ENCODE measurements at places on chromosomes 16 and 17.

- DNase-seq: peak; percentile 85
Observed at GRCh38 chr16:58000706-58001676, at the start of gene USB1. USB1 (plus strand) TSS chr16:58001407; CDS start chr16:58001484, 77 bp downstream.

GRCh38 chr17:3641717-3642486 is 5.3 kb downstream of the CTNS start:
- no peak for DNase-seq

DNA sequence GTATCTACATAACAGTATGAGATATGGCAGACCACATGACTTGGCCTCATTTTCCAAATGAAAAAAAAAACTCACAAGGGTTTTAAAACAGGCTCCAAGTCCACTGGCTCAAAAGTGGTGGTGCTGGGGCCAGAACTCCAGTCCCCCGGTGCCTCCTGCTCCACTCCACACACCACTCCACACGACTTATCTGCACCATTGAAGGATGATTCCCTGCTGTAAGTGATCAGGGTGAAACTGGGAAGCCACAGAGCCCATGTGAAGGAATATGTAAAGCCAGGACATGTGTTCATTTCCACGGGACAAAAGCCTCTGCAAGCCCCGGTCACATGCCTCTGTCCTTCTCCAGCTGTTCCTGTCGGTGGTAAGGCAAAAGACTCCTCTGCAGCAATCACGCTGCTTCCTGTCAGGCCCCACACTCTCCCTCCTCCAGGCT is 97.2 kb downstream of the ZNF18 start:
- DNase-seq: no peak

GRCh38 chr17:78323826-78324390 is 36.0 kb downstream of the SOCS3 start:
- DNase-seq: no peak

DNA sequence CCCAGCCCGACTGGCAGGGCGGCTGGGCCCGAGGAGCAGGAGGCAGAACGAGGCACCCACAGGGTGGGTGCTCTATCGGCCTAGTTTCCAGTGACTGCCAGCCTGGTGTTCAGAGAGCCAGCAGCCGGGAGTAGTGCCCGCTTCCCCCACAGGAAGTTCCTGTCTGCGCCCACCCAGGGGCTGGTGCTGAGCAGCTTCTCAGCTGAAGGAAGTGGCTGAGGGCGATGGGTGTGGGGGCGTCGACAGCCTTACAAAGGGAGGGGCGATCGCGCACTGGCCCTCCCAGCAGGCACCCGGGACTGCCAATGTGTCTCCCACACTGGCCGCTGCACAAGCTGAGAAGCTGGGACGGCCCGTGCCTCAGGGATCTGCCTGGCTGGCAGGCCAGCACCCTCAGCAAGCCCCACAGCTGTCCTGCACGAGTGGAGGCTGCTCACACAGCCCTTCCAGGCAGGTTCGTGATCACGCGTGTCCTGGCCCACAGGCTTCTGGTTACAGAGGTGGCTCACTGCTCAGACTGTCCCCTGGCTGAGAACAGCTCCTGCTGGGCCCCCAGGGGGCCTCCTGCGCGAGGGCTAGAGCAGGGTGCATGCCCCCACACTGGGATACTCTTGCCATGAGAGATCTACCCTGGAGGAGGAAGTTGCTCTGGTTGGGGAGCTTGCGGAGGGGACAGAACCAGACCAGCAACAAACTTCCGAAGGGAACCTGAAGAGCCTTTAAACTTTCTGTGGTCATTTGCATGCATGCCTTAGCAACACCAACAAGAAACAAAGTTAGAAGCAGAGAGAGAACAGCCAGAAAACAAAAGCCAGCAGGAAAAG is 2.5 kb downstream of the RNF166 start:
- DNase-seq: peak; percentile 82

DNA sequence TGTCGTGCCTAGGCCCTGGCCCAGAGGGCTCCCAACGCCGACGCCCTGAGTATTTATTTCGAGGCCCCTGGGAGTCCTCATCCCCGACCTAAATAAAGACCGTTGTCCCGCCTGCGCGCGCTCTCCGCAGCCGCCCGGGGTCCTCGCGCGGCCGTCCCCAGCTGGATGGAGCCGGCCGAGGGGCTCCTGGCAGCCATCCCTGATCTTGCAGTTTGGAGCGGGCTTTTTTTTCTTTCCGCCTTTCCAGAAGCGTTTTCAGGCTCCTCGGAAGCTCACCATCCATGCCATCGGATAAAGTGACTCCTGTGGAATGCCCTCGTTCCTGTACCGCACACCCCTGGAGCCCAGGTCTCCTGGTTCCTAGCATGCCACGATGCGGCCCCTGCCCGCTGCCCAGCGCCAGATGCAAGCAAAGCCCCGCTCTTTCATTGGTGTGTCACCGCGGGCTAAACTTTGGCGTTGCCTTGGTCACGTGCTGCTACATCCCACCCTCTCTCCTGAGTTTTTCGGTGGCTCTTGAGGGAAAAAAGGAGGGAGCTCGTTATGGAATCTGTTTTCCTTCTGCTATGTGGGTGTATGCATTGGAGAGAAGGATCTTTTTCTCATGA is 716 bp downstream of the TMEM94 start:
- DNase-seq: peak; percentile 27

DNA sequence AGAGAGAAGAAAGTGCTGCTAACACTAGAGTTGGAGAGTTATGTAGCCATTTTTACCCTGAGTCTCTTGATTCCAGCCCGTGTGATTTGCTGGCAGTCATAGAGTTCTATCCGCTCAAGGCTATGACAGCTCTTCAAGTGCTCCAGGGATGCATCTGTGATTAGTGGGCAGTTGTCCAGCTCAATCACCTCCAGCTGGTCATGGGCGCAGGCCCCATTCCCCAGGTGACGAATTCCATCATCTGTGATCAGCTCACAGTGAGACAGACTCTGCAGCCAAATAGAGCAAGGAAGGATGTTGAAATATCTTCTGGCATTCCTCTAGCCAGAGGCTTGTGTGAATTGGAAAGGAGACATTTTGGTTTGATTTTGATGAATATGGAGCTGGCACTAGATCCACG is 38.4 kb upstream of the STAC2 start:
- no peak for DNase-seq

DNA sequence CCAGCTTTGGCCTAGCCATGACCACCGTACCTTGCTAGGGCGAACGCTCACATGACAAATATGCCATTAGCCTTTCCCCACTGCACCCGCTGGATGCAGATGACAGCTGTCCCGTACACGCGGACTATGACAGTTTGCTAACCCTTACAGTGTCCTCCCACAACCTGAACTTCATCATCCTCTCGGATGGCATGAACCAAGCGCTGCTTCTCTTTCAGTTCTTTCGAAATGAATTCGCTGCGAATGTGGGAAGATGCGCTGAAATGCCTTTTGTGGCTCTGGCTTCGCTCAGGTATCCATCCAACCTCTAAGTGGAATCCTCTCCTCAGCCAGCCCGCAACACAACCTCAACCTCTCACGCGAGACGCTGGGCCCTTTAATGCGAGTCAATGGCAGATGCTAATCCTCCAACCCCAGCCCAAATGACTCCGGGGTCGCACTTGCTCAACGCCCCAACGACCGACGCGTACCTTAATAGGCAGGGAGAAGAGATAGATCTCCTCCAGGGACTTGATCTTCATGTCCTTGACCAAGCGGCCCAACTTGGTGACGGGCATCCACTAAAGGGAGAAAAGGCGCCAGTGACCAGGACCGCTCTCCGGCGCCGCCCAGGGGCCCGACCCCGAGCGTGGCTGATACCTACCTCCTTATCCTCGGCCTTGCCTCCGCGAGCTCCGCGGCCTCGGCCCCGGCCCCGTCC is 670 bp downstream of the RPS2 start:
- DNase-seq: peak; percentile 55

- DNase-seq: no peak
Observed at GRCh38 chr17:51739245-51739886, 419.1 kb downstream of the CA10 start.

DNA sequence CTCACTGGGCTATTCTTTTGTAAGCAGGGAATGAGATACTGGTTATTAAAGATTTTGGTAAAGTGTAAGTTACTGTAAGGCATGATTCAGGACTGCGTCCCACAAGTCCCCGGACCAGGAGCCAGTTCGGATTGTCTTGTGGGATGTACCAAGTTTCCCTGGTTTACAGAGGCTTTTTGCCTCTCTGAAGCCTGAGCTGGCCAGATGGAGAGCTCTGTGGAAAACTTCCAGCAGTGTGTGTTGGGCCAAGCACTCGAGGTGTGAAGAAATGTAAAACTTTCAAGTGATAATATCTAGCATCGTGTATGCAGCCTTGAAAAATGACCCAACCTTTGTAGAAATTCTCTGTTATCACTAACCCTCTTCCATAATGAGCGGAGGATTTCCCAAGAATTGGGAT is 2.4 kb downstream of the EPN2 start:
- no peak for DNase-seq

DNA sequence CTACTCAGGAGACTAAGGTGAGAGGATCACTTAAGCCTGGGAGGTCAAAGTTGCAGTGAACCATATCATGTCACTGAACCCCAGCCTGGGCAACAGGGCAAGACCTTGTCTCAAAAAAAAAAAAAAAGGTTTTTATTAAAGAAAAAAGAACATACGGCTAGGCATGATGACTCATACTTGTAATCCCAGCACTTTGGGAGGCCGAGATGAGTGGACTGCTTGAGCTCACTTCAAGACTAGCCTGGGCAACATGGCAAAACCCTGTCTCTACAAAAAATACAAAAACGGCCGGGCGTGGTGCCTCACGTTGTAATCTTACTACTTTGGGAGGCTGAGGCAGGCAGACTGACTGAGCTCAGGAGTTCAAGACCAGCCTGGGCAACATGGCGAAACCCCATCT is 38.4 kb downstream of the RANBP10 start:
- DNase-seq: no peak

- peak; percentile 33 for DNase-seq
Observed at GRCh38 chr17:19306160-19307111, 56.1 kb downstream of the B9D1 start.

GRCh38 chr16:84292011-84292410 is 2.7 kb upstream of the WFDC1 start:
- no peak for DNase-seq

All from activated CD4-positive, alpha-beta T cell treated with anti-CD3 and anti-CD28 coated beads for 48 hours (primary cell).